ENCODE measurements at places on chromosomes 16 and 17.

DNA sequence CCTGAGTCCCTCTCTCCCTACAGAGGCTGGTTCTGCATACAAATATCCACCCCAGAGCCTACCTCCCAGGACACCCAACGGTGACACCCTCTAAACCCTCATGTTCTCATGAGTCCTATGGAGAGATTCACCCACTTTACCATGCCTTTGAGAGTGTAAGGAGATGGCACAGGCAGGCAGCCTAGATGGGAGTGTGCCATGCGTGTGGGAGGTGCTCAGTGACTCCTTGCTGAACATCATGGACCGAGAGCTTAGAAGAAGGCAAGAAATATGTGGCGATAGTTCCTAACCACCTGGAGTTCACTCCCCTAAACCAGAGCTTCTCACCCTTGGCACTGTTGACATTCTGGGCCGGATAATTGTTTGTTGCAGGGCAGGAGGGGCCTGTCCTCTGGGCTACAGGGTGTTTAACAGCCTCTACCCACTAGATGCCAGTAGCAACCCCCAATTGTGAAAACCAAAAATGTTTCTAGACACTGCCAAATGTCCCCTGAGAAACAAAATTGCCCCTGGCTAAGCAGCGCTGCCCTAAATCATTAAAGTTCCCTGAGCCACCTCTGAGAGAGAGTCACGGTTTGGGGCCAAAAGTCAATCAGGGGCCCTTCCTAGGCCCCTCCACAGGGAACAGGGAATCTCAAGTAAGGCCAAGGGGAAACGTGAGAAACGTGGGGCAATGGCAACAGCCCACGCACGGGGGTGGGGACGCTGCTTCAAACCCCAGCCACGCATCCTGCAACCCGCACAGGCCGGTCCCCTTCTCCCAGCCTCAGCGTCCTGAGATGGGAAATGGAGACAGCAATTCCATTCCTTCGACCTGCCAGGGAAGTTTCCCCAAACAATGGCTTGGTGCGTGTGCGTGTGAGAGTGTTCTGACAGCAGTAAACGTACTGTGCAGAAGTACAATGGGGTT, 66.8 kb downstream of the C16orf78 start:
- DNase-seq = no peak

- DNase-seq = no peak
Measured at GRCh38 chr16:47387026-47387734, 73.7 kb downstream of the ITFG1 start.

- no peak for DNase-seq
Measured at GRCh38 chr16:65739518-65739917, 617.7 kb upstream of the CDH11 start.

DNA sequence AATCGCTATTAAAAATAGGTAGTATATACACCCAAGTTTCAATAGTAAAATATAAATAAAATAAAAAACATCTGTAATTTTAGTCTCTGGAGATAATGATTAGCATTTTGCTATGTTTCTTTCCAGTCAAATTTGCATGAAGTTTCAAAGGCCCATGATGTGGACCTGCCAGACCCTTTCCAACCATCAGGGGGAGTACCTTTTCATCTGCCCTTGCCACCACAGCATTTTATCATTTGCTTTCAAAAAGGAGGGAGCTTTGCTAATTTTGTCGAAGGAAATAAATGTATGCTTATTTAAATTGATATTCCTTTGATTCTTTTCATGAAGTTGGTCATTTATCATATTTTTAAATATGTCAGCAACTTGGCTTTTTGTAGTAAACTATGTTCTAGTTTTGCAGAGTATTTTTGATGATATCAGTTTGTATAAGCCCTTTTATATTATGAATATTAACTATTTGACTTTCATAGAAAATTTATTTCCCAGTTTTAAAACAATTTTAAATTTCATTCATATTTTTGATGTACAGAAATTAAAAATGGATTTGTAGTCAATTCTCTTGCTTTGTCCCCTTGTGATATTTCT, 115.2 kb upstream of the NETO2 start:
- no peak for DNase-seq

DNA sequence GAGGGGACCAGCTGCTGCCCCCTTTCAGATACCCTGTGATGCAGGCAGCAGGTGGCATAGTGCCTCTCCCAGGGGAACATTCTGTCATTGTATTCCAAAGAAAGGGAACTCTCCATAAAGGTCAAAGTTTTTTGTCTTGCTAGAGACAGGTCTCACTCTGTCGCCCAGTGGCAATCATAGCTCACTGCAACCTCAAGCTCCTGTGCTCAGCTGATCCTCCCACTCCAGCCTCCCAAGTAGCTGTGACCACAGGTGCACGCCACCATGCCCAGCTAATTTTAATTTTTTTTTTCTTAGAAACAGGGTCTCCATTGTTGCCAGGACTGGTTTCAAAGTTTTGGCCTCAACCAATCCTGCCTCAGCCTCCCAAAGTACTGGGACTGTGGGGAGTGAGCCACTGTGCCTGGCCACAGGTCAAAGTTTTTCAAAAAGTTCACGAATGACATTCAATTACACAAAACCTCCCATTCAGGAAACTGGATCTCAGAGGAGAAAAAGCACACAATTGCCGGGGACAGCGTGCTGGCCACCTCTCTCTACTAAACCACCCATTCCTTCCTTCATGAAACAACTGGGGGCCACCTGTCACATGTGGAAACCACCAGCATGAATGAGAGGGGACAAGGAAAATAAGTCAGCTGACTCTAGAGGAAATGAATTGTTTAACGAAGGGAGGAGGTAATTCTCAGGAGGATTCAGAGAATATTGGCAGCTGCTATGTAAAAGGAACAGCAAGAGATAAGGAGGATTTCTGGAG, 80.0 kb downstream of the MARCHF10 start:
- DNase-seq = no peak

DNA sequence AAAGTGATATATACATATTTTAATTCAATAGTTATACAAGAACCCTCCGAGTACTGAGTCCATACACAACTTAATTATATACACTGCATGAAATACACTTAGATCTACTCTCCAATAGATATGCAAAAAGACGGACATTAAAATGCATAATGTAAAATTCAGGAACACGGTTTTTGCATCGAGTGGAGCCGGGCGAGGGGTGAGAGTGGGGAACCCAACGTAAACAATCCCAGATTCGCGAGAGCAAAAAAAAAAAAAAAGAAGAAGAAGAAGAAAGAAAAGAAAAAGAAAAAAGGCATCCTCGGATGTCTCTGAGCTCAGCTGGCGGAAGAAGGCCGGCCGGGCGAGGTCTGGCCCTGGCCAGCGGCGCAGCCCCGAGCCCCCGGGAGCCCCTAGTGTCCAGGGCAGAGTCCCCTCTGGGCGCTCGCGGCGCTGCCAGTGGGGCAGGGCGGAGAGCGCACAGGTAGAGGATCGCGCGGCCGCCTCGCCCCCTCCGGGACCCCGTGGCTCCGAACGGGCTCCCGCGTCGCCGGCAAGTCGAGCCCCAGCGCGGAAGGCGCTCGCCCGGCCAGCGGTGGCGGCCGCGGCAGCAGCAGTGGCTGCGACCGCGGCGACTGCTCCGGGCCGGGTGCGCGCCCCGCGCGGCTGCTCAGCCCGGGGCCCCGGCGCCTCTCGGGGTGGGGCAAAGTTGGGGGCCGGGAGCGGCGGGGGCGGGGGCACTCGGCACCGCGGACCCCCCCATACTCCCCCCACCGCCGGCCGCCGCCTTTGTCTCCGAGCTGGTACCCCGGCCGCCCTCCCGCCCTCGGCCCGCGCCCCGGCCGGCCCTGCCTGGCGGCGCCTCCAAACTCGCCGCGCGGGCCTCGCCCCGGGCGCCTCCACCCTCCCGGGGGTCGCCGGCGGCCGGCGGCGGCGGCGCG, 9.6 kb upstream of the ZFHX3 start:
- DNase-seq = no peak

GRCh38 chr16:79051313-79051712, 549.2 kb downstream of the MAF start:
- no peak for DNase-seq

DNA sequence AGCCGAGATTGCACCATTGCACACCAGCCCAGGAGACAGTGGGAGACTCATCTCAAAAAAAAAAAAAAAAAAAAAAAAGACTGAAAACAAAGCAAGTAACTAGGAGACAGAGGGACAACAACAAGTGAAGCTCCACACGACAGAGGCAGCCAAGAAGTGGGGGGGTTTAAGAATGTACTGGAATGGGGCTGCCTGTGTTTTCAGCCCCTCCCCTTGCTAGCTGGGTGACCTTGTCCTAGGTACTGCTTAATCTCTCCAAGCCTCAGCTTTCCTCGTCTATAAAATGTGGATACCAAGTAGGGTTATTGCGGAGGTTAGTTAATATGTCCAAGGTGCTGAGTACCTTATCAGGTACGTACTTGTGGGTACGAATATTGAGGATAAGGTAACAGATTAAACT, 163.8 kb upstream of the CACNG5 start:
- no peak for DNase-seq

- no peak for DNase-seq
Measured at GRCh38 chr16:15398618-15399316, 3.2 kb downstream of the MPV17L start.

DNA sequence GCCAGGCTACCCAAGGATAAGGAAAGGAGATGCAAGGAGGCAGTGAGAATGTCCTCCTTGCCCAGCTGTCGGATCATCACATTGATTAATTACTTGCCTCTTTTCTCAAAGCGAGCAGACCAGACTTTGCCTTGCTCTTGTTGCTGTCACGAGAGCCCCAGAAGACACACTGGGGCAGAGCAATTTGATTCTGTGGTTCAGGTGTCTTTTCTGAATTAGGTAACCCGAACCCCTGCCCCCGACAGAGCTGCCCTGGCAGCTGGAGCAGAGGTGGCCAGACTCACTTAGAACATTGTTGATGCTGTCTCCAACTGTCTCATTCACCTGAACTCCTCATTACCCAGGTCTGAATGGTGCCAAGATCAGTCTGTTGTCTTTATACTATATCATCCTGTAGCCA, 34.3 kb downstream of the VAT1L start:
- DNase-seq = no peak

DNA sequence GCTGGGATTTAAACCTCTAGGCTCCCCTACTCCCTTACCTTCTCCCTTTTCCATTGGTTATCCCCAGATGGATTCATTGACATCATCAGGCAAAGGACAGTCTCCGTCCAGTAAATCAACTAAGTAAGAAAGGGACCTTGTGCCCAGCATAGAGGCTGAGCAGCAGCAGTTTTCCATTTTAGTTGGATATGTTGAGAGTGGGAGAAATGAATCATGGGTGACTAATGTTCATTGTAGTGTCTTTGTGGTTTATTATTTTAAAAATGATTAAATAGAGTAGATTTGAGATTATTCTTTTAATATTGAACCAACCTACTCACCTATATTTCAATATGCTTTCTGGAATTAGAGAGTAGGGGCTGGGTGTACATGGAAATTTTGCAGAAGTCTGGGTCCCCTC, 99.4 kb upstream of the CACNG3 start:
- no peak for DNase-seq

Measured in GM04503 (cell line).